ENCODE measurements at places on chromosomes 4 and X.

DNA sequence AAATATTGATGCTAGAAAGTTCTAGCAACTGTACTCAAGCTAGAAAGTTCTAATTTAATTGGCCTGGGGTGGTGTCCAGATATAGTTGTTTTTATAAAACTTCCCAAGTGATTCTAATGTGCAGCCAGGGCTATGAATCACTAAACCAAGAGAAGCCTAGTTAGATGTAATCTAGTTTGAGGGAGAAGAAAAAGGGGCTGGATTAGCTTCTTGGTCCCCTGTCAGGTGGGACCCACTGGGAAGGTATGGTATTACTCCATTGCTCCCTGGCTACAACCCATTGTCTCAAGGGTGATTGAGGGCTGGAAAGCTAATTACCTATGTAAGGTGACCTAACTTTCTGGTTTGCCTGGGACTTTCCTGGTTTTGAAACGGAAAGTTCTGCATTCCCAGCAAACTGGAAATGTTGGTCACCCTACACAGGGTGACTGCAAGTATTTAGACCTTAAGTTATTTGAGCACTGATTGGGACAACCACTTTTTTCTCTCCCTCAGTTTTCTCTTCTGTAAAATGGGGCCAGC, 23.9 kb upstream of the MSN start:
- no peak for DNase-seq

DNA sequence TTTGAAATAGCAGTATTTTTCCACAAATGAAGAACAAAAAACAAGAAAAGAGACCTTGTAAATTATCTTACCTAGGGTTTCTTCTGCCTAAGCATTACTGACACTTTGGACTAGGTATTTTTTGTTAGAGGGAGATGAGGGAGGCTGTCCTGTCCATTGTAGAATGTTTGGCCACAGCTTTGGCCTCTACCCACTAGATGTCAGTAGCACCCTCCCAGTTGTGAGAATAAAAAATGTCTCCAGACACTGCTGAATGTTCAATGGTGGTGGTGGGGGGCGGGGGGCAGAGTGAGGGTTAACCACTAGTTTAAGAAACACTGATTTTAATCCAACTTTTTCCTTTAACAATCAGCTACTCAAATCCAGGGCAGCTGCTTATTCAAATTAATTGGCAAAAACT, 25.8 kb downstream of the OTUD4 start:
- DNase-seq = no peak

- no peak for DNase-seq
These were observed 24.3 kb downstream of the SEL1L3 start for GRCh38 chr4:25838526-25838925.

DNA sequence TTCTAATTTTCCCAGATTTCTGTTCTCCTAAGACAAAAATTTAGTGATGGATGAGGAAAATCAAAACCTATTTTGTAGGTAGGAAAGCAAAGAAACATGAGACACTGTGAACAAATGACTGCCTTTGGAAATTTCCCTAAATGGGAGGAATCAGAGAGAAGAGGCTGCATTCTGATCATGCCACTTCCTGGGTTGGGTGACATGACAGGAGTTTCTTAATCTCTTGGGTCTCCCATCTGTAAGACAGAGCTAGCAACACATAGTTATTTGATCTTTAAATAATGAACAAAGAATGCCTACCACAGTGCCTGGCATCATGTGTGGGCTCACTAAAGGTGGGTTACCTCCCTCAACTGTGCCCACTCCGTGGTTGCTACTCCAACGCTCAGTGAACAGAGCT, 57.1 kb downstream of the CCDC149 start:
- DNase-seq = no peak

- DNase-seq = no peak
These were observed 3.2 kb upstream of the CDKN2AIP start for GRCh38 chr4:183441276-183441675.

DNA sequence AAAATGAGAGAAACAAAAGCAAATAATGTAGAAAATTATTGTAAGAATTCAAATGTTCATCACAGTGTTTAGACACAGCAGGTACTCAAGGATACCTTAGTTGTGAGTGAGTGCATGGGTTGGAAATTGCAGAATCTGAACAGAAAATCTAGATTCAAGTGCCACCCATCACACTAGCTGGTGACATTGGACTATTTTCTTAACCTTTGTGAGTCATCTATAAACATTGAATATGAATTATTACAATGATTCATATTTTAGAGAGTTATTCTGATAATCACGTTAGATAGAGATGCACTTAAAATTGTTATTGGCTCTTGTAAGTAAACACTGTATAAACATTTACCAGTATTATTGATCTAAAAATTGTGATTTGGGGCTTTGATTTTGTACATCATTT, 1113.1 kb downstream of the STIM2 start:
- no peak for DNase-seq

GRCh38 chr4:149912000-149912399, 96.4 kb upstream of the IQCM start:
- DNase-seq = no peak

GRCh38 chr4:7192252-7193029, at the start of gene SORCS2:
Gene SORCS2, plus strand, starts transcription at chr4:7192538.
- peak; percentile 22 for DNase-seq

DNA sequence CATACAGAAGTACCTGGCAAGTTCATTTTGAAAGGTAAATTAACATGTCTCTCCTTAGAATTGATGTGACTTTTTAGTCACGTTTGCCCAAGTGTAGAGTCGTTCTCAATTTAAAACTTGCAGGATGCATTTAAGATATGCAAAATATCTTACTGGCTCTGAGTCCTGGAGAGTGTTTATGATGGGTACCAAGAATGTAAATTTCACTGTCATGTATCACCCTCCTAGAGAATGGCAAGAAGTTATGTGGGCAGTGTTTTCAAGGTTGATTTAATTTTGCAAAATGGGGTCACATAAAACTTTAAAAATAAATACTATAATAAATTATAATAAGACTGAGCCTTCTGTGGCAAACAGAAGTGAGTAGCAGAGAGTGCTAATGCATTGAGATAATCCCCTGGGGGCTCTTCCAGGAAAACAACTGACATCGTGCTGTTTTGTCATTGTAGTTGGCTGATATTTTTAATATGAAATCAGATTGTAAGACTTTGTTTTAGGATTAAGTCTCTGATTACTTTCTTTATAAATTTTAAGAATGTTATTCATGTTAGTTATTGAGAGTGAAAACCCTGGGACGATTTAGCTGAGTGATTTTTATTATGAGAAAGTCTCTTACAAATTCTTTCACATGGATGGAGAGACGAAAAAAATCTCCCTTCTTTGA, 103.0 kb downstream of the AFF1 start:
- DNase-seq = no peak

DNA sequence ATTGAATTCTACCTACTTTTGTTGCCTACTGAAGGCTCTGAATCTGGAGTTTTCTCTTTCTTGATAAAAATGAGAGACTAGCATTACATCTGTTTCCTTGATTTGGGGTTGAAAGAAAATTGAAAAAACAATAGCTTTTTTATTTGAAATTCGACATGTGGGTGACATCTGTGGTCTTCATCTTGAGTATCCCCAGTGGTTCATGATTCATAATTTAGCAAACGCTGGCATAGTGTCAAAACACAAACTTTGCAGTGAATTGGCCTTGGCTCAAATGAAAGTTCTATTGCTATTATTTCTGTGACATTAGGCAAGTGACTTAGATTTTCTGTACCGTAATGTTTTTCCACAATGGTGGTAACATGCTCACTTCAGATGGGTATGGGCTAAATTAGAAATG, 747.6 kb downstream of the PCDH7 start:
- DNase-seq = no peak

GRCh38 chr4:80172203-80172602, 25.1 kb upstream of the PRDM8 start:
- no peak for DNase-seq

DNA sequence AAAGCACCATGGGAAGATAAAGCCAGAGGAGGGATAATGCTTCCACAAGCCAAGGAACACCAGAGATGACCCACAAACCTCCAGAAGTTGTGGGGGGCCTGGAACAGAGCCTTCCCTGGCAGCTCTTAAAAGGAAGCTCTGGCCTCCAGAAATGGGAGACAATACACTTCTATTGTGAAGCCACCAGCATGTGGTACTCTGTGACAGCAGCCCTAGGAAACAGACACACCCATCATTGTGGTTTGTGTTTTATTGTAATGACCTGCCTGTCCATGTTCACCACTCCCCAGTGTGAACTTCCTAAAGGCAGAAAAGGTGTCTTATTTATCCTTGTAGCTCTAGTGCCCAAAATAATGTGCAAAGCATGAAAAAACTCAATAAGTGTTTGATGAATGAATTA, 264.1 kb upstream of the GATB start:
- no peak for DNase-seq

DNA sequence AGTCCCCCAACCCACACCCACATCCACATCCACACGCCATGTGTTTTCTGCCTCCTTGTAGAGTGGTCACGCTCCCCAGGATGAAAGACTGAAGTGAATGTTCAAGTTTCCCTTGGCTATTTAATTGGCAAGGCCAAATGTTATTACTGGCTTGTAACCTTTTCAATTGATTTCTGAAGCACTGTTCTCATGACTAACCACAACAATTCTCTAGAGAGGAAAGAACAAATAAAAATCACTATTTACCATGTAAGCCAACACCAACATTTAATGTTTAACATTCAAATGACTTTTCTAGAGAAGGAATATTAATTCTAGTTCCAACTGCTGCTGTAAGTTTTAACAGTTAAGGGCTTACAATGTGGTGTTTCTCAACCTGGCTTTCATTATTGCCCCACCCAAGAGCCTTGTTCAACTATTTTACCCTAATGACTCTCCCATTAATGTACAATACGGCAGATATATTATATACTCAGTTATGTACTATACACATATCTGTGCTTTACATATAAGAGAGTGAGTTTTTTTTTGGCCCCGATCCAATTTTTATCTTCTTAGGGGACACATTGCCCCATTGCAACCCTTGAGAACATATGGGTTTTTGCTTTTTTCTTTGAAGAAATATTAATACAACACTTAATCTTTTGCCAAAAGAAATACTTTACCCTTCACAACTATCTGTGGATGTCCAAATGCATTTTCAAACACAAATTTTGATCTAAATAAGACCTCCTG, 46.5 kb downstream of the RELL1 start:
- no peak for DNase-seq

DNA sequence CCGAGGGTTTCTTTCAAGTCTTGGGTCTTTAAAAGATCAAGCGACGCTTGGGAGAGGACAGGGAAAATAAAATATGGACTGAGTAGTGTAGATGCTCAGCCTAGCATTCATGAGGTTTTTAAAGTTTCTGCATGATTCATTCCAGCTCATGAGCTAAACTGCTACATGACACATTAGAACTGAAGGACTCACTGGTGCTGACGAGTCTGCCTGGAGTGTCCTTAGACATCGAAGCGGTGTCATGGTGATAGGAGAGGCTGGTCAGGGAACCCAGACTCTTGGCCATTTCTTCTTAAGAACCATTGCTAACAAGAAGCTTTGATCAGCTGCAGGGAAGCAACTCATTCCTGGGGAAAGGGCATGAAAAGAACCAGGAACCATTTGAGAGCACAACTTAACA, 158.6 kb downstream of the TRIML1 start:
- DNase-seq = no peak

DNA sequence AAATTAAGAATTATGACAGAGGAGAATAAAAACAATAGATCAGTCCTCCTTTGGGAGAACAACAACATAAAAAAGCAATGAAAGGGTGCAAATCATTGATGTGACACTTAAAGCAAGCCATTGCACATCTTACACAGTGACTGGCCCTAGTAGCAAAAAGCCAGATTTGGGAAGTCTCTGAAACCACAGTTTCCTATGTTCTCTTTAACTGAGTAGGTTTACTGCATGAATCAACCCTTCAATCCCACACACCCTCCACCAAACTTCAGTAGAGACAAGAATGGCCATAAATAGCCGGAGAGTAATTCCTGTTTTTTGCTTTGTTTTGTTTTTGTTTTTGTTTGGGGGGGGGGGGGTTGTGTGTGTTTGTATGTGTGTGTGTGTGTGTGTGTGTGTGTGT, 180.8 kb downstream of the VEGFC start:
- DNase-seq = no peak

- DNase-seq = no peak
These were observed 44.9 kb upstream of the BBS12 start for GRCh38 chr4:122687531-122688061.

DNA sequence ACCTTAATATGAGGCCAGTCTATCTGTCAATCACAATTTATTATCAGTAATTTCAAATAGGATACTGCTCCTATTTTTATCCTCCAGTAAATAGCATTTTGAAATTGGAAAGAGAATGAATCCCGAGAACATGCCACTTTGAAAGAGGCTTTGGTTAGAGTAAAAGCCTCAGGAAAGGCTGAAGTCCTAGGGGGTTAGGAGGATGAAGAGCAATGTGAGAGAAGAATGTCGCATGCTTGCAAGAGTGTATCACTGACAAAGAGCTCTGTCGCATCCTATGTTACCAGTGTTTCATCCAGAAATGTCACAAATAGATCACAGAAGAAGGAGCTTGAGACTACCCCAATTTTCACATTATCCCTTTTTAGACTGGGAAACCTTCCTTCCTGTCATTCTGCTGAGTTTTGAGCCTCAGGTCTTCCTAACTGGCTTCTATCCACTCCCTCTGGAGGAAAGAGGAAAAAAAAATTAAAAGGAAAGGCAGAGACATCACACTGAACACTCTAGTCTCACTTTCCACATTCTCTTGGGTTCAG, 39.8 kb downstream of the GPM6A start:
- no peak for DNase-seq

DNA sequence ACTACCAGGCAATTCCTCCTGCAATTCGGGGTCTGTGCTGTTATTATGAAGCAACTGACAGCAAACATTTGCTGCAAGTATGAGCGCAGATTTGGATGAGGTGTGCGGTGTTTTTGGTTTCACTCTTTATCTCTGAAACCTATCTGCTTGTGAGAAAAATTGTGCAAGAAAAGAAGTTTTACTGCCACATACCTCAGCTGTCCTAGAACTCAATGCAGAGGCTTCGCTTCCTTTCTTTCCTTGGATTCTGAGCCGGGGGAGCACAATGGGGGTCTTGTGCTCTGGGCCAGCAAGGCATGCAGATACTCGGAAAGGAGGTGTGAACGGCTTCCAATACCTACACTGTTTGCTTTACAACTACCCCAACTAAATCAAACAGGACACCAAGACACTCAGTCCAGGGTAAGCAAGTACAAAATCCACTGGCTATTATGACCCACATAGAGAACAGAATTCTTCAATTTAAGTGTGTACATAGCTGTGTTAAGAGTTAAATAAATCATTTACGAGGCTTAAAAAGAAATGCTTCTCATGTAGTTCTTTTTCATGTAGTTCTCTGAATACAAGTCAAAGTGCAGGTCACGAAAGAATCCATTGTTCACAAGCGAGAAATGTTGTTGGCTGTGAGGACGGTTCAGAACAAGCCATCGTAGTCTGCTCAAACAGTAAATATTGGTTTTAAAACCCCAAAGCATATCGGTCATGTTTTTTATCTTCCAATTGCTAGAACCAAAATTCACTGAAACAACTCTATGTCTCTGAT, 1.1 kb downstream of the SORBS2 start:
- no peak for DNase-seq

DNA sequence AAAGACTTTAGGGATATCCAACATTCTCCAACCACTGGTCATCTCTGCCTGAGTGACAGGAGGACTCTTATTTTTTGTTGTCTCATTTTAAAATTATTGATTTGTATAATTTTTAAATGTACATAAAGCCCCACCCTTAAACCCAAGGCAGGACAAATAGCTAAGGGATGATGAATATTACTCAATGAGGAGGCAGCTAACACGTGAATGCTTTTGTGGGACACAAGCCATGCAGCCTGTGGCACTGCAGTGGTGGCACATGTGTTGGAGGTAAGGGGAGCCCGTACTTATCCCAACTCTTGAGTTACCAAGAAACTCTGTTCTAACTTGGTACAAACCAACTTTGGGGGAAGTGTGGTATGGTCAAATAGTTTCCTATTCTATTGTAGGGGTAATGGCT, 19.5 kb downstream of the MID1IP1 start:
- no peak for DNase-seq
